ENCODE measurements at places on chromosomes 12 and 14.

GRCh38 chr12:52949413-52950331, 754 bp downstream of the KRT18 start:
- DNase-seq, result no peak

DNA sequence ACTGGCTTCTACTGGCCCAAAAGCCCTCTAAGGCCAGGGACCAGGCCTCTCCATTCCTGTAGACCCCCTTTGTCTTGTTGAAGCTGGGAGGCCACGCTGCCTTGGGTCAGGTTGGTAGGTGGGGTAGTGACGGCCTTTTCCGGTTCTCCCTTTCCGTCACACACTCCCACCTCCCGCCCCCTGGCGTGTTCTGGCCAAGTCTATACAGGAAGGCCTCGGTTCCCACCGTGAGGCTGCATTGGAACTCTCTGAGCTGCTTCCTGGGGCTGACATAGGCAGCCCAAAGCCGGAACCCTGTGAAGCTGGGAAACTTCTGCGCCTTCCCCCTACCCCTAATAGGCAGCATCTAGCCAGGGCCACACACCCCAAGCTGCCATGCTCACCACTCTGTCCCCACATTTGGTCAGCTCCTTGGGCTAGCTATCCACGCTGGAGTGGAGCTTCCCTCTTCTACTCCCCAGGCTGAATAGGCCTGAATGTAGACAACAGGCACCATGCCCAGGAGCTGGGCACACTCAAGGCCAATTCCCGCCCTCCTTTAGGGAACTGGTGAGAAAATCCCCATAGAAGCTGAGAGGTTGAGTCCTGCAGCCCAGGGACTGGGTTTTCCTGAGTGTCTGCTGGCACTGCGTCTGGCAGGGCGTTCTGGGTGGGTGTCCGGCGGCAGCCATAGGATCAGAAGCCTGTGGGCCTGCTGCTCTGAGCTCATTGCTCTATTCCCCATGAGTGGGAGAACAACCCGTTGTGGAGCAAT, 35.7 kb downstream of the RIN3 start:
- no peak for DNase-seq

DNA sequence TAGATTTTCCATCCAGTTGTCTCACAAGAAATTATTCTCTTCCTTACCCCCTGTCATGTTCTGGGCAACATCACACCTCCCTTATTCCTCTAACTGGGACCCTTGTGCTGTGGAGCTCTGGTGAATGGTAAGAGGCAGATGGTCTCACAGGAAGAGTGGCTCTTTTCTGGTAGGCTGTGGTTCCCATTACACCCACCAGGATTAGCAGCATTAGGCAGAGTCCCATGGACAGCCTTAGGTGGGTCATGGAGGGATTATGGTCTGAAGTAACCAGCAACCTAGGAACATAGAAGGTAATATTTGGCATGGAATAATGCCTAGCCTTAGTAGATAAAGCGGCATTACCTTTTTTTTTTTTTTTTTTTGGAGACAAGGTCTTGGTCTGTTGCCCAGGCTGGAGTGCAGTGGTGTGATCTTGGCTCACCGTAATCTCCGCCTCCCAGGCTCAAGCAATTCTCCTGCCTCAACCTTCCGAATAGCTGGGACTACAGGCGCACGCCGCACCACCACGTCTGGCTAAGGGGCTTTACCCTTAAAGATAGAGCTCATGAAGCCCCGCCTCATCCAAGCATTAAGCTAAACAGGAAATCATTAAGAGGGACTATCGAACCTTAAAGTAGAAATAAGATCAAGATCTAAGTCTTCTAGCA, 4.0 kb downstream of the C14orf119 start:
- peak; percentile 53 for DNase-seq

DNA sequence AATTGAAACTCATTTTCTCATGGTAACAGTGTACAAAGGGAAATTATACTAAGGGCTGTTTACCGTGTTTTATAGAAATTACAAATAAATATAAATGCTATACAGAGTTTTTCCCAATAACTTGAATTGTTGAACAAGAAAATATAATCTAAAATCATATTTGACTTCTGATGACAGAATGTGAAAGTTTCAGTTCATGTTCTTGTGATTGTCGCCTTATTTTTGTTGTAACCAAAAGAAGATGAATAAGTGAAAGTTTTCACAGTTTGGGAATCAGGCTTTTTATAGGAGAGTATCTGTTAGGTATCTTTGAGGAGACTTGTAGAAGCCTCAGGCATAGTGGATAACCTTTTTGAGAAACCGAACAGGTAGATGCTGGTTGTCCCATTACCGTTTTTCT, 28.1 kb downstream of the ANO6 start:
- no peak for DNase-seq

GRCh38 chr12:61385771-61386170, 874.4 kb upstream of the USP15 start:
- no peak for DNase-seq

DNA sequence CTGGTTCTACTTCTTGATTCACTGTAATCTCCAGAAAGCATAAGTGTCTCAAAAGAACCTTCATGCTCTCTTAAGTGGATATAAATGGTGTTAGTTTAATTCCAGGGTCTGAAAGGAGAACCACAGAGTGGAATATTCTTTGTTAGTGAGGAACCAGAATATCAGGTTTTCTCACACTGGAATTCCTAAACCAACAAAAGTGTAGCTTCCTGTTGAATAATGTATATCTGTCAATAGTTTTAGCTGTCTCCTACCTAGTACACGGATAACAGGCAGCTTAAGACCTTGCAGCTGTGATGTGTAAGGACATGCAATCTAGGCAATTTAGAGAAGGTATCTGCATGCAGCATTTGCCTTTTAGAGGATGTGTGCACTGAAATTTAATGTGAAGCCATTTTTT, 24.0 kb downstream of the LRIG3 start:
- no peak for DNase-seq

DNA sequence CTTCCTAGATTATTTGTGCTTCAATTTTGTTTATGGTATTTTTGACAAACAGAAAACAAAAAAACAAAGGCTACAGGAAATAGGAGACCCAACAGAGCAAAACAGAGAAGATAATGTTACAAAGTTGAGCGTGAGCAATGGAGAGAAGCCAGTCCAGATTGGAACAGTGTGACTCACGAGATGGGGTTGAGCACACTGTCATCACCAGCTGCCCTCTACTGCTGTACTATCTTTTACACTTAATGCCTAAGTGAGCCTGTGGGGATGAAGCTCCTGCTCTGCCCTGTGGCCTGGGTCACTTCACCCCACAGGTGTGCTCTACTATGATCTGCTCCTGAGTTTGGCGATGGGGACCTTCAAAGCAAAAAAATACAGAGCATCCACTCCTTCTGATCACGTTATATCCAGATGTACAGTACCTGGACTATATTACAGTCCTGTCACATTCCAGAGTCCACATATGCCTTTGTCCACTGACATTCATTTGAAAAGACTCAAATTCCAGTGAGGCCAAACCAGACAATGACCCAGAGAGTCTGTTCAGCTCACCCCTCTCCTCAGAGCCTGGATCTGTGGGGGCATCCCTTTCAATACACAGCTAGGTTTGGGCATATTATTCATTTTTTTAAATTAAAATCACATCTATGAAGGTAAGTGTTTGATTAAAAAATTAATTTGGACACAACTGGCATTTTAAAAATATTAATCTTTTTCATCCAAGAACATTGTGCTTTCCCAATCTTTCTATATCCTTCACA, 4.4 kb downstream of the IPO8 start:
- no peak for DNase-seq

- no peak for DNase-seq
Measured at GRCh38 chr12:5033883-5034282, 9.8 kb upstream of the KCNA5 start.

DNA sequence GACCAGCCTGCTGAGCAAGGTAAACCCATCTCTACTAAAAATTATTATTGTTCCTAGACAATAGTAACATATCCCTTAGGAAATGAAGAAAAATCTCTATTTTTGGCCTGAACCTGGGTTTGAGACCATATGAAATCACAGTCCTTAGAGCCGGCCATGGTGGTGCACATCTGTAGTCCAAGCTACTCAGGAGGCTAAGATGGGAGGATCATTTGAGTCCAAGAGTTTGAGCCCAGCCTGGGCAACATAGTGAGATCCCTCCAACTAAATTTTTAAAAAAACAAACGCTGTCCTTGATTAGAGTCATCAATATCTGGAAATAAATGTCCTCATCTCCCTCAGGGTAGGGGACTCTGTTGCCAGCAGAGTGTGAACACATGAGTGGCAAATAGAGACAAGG, 34.6 kb downstream of the RPS29 start:
- DNase-seq, result no peak

GRCh38 chr12:124856132-124856841, 7.4 kb downstream of the SCARB1 start:
- no peak for DNase-seq

DNA sequence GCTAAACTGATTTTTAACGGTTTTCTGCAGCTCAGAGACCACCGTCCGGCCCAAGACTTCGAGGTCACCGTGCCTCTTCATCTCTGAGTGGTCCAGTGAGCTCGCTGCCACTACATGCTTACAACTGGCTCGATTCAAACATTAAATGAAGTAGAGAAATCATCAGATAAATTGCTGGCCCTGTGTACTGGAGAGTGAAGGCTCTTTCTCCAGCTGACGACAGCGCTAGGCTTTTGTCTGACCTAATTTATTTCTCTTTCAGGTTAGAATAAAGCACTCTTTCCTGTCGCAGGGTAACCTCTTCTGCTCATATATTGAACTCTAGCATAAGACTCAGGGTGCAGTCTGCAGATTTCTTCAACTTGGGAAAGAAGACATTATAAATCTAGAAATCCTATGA, 6.4 kb downstream of the BCL11B start:
- no peak for DNase-seq

DNA sequence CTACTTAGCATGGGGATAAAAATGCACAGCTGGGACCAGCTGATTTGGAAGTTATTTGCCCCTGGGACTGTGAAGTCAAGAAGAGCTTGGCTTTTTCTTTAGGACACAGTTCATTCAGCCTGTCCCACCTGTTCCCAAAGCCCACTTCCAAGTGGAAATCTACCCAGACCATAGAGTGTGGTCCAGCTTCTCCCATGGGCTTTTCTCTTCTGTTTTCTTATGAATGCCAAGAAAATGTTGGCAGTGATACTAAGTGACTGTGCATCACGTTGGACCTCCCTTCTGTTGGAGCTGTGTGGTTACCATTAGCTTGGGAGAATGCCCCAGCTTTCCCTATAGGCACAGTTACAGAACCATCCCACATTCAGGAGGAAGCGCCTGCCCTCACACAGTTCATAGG, 89.4 kb downstream of the NT5DC3 start:
- DNase-seq, result no peak

GRCh38 chr14:103427485-103428443, 42.5 kb downstream of the MARK3 start:
- DNase-seq, result no peak

DNA sequence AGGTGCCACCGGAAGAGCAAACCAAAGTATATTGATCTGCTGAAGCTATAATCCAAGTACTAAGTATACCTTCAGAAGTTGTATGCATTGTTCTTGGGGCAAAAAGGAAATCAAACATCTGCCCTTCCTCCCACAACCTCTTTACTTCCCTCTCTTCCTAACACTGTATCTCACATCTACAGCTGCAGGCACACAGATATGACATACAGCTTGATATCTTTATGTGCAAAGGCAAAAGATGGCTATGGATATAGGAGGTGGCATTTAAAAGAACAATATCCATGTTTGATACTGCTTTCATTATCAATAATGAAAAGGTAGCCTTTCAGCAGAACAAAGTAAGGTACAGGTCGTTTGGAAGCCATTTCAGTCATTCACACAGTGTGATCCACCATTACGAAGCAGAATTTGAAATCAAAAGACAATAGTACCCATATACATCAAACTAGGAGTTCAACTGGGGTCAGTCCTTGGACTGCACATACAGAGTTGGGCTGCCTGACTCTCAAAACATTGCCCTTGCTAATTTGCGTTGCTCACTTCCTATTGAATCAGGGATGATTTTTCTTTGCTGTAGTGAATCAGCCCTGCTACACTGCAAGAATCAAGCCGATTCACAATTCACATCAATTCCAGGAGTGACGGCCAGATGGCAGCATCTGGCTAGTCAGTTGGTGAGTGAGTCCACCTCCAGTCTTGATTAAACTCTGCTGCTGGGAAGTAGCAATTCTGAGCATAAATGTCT, 8.9 kb downstream of the ANG start:
- DNase-seq, result no peak

GRCh38 chr12:47094804-47095203, 15.0 kb upstream of the AMIGO2 start:
- no peak for DNase-seq

GRCh38 chr12:55862286-55862685, 19.6 kb upstream of the MMP19 start:
- no peak for DNase-seq

DNA sequence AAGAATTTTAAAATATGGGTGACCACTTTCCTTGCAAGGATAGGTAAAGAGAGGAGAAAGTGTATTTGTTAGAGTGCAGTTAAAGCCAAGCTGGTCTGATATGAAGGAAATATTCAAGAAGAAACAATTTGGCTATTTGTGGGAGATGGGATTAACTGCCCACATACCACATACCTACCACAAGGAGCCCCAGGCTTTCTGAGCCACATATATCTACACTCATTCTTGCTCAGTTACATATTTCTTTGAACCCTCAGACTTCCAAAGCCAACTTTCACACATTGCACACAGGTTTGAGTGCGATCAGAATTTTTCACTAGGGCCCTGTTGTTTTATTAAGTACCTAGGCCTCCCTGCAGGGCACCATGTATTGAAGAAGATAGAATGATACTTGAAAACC, 330.2 kb downstream of the ZFP36L1 start:
- no peak for DNase-seq

GRCh38 chr14:103393676-103394626, 8.7 kb downstream of the MARK3 start:
- DNase-seq, result no peak

DNA sequence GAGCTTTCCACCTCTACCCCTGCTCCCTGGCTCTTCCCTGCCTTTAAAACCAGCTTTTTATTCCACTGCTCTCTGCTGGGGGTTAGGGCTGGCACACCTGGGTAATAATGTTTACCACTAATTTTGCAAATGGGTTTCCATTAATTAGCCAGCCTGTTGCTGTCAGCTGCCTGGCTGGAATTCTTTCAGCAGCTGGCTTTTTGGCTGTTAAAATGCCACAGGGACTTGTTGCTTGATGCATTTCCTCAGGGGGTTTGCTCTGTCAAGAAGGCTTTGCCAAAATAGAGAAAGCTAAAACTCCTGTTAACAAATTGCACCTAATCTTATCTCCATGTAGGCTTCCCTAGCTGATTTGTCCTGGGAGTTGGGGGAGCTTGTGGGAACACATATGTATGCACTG, 51.8 kb upstream of the PSMC1 start:
- DNase-seq, result no peak

- DNase-seq, result no peak
Measured at GRCh38 chr12:129676411-129676810, 227.4 kb downstream of the TMEM132D start.

GRCh38 chr12:55997535-55997859, 421 bp downstream of the SUOX start:
- DNase-seq, result no peak

GRCh38 chr12:124555168-124556073, 12.0 kb downstream of the NCOR2 start:
- DNase-seq, result no peak
